ENCODE measurements at places on chromosomes 3 and 15.

DNA sequence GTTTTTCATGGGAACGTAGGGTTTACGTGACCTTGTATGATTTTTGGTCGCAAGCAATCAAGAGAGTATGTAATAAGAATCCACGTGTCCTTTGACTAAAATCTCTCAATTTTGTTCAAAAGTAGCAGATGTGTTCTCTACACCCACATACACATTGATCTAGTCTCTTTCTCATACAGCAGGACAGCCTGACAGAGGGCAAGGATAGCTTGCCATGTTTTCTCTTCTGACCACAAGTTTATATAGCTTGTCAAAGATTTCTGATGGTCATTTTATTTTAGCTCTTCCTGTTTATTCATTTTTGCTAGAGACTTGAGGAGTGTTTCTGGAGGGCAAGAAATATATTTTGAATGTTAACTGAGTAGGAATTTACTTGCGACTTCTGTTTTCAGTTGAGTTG lies 570.2 kb upstream of the ALCAM start:
- DNase-seq = no peak

DNA sequence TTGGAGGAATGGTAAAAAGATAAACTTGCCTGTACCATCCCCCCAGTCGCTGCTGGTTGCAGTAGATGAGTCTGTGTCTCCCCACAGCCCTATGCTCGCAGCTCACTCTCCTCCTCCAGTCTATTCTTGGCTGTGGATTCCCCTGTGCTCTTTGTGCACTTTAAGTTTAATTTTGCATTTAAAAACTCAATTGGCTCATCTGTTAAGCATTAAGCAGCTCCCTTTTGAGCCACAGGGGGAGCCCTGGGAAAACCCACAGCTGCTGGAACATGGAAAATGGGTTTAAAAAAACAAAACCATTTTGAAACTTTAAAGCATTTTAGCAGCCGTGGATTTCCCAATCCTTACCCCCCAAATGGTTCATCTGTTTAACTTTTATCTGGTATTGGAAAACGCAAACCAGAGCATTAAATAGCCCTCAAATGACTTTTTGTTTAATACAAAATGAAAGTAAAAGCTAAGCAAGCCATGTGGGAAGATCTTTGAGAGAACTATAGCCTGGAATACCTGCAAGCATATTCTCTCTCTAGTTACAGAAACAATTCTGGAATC lies 536.9 kb downstream of the ZIC1 start:
- DNase-seq = no peak

- DNase-seq = no peak
Observed at GRCh38 chr15:68617001-68617400, 38.2 kb downstream of the CORO2B start.

DNA sequence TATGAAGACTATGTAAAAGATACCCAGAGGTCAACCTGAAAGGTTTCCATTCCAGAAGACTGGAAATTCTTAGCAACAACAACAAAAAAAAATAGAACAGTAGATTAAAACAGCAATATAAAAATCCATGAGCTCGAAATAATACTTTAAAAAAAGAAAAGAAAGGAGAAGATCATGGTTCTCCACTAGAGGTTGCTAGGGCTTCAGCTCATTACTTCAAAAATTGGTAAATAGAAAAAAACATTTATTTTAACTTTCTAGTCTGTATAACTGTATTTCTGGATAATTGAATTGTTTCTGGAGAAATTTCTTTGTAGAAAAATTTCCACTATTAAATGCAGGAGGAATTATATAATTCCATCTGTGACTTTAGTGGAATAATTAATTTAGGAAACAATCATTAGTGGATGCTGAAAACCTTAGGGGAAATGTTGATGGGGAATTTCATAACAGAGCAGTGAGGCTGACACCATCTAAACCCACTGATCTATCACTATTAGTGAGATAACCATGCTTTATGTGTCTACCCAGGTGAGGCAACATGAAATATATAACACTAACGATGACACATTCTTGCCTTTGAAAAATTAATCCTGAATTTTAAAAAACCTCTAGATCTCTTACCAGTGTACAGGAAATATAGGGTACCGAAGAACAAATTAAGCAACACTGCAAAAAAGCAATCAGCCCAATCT lies 62.5 kb upstream of the SNRK start:
- DNase-seq = no peak

DNA sequence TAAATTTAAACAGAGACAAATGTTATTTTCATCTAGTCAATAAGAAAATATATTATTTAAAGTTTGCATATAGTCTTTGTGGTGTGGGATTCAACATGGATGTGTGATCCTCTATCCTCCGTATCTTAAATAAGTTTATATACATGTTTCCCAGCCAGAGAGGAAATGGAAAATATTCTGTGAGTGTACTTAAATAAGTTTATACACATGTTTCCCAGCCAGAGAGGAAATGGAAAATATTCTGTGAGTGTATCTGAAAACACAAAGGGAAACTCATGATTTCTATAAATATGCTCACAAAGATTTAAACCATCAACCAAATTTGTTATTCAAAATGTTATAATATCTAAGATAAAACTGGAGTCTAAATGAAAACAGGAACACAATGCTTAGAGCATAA lies 110.0 kb upstream of the MELTF start:
- DNase-seq = no peak

DNA sequence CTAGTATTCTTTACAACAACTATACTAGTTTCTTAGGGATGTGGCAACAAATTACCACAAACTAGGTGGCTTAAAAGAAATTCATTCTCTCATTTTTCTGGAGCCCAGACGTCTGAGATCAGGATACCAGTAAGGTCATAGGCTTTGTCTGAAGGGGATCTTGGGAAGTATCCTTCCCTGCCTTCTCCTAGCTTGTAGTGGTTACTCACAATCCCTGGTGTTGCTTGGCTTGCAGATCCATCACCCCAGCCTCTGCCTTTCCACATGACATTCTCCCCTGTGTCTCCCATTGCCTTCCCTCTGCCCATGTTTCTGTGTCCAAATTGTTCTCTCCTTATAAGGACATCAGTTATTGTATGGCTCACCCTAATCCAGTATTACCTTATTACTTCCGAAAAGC lies 24.3 kb upstream of the CLDN1 start:
- no peak for DNase-seq

GRCh38 chr3:105618556-105618955 lies 250.3 kb downstream of the CBLB start:
- no peak for DNase-seq

- DNase-seq = no peak
Observed at GRCh38 chr3:151012753-151013152, 40.2 kb upstream of the CLRN1 start.

GRCh38 chr15:86935841-86936240 lies 856.2 kb downstream of the AGBL1 start:
- DNase-seq = no peak

DNA sequence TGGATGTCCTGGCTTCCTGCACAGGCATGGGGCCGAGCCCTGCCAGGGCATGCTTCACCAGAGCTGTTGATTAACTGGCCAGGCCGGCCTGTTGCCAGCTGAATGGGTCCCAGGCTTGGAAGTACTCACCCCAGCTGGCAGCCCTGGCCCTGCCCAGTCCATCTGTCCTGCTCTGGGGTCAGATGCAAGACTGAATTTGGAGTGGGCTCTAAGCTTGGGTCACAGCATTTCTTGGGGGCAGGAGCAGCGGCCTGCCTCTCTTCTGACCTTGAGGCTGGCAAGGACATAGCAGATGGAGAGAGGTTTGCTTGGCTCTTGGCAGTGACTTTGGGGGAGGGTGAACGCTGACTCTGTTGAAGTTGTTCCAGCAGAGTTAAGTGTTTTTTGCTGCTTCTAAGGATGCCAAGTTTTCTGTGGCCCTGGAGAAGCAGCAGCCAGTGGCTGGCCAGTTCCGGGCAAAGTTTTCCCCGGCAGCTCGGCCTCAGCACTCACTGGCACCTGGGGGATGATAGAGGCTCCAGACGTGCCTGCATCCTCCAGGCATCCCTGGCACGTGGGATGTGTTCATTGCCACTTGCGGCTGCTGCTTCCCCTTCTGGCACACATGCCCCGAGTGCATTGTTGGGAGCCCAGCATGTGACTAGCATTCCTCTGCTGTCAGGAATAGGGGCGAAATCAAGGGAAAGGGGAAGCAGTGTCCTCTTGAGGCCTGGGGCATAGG lies 22.9 kb downstream of the PDIA5 start:
- no peak for DNase-seq

DNA sequence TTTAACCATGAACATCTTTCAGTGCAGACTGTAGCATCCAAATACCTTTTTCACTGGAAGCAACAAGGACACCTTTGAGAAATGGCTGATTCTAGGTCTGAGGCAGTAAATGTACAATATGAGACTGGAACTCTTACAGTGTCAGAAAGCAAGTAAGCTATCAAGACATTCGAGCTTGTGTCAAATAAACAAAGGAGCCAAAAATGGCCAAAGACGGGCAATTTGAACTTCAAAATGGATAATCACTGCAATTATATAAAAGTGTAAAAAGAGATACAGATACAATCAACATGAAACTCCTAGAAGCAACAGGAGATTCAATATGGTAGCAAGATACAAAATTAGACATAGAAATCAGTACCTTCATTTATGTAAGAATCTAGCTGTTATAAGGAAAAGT lies 138.5 kb upstream of the CCDC54 start:
- DNase-seq = no peak

DNA sequence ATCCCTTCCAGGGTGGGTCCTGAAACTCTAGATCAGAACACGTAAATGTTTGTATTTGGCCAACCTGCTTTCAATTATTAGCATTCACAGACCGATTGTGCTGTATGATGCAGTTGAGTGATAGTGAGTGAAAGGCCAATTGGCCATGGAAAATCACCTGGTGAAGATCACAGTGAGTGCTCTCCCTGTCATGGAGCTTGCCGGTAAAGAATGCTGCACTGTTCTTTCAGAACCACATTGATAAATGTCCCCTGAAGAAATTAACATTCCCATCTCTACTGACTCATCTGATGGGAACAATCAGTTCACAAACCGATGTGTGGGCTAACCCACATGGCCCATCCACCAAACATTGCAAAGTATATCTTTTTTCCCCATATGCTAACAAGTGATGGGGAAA lies 324.8 kb upstream of the TBL1XR1 start:
- DNase-seq = no peak

DNA sequence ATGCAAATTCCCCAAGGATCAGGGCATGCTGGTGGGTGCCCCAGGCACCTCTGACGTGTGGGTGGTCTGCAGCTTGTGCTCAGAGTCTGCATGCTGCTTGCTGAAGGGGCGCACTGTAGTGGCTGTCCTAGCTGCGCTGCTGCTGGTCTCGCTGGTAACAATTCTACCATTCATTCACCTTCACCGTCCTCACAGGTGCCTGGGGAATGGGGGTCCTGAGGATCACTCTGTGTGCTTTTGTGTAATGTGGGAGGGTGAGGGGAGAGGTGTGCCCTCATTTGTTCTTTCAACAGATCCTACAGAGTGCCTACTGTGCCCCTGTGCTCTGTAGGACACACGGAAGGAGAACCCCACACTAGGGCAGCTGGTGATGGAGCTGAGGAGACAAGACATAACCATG lies 2.1 kb upstream of the ITGA11 start:
- DNase-seq = no peak

DNA sequence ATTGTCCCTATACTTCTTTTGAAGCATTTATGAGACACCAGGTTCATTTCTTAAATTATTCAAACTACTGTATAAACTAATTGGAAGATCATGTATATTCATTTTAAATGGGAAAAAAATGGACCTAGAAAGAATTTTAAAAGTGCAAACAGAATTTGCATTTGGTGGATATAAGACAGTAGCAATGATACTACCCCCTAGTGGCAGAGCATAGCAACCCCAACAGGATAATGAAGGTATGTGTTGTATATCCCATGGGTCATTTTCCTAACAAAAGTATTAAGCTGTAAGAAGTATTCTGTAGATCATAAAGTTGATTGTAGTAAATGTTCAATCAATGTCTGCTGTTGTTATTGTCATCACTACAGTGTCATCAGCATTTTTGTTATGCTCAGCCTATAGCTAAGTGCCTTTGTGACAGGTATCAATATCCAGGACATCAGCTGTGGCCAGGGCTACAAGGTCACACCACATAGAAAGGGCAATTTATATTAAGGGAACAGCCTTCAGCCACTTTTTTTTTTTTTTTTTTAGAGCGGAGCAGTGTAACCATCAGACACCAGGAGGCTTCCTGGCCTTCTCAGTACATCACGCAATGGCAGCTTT lies 175.8 kb downstream of the FOXB1 start:
- no peak for DNase-seq

- no peak for DNase-seq
Observed at GRCh38 chr3:178494386-178494785, 41.9 kb upstream of the KCNMB2 start.

DNA sequence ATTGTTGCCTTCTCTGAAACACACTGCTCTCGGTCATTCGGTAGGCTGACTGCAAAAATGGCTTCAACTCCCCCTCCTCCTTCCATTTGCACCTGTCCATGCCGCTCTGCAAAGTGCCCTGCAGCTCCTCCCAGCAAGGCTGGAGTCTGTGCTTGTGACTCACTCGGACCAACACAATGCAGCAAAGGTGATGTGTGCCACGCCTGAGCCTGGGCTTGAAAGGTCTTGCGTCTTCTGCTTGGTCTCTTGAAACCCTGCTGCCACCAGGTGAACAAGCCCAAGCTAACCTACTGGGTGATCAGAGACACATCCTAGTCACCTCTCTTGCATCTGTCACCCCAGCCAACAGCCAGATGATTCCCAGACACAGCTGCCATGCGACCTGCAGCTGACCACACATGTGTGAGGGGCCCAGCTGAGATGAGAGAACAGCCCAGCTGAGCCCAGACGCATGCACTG lies 71.1 kb downstream of the MGLL start:
- no peak for DNase-seq

- no peak for DNase-seq
Observed at GRCh38 chr15:78200276-78200930, 34.0 kb downstream of the ACSBG1 start.

GRCh38 chr3:136751316-136752171 lies 634 bp downstream of the STAG1 start:
- DNase-seq = peak; percentile 54

- DNase-seq = no peak
Observed at GRCh38 chr3:64799606-64800005, 111.8 kb upstream of the ADAMTS9 start.

GRCh38 chr3:13262493-13263211 lies 157.5 kb downstream of the NUP210 start:
- DNase-seq = no peak

DNA sequence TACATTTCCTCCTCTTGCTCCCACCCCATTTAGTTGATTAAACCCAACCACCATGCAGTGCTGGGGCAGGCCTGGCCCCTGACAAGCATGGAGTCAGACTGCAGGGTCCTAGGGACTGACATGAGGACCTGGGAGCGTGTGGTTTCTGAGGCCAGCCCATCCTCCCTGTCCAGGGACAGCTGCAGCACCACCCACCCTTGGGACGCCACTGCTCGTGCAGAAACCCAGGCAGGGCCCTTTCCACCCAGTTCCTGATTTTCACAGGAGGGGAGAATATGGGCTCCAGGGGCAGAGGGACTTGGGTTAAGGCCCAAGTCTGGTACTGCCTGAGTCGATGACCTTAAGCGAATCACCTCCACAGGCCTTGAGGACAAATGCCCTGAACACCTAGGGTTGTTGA lies 23.7 kb downstream of the PLXND1 start:
- no peak for DNase-seq

All from esophagus squamous epithelium (tissue), 5 donors.